ENCODE measurements at places on chromosomes 3 and 15.

- DNase-seq = no peak
Observed at GRCh38 chr3:167493244-167493643, 19.4 kb upstream of the SERPINI2 start.

- DNase-seq = no peak
Observed at GRCh38 chr15:83960192-83960829, 275.3 kb upstream of the GOLGA6L4 start.

- DNase-seq = peak; percentile 15
Observed at GRCh38 chr15:72584006-72584405, 70.5 kb upstream of the GOLGA6B start.

DNA sequence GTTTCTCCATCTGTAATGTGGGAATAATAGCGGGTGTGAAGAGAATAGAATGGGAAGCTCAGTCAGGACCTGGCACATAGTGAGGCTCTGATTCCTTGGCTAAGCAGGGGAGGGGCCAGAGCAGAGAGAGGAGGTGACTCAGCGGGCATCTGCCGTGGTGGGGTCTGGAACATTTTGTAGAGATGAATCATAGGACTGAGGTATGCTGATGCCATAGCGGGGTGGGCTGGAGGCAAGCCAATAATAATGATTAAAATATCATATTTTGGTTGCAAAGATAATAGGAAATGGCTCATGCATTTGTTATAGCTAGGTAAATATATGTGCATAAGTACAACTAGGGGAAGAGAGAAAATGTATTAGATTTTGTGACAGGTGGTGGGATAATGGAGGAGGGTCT is 11.2 kb downstream of the TGM4 start:
- DNase-seq = peak; percentile 93
